ENCODE measurements at places on chromosomes 11 and 22. TPM values are rescaled to one million over a fixed set of nuclear protein-coding genes. Genes with fewer than 3 reads are reported as not detected.

- no peak for DNase-seq
Measured at GRCh38 chr11:19164230-19164855, 37.4 kb downstream of the CSRP3 start.

GRCh38 chr11:70471254-70471653 lies 72.9 kb downstream of the CTTN start:
- no peak for DNase-seq

DNA sequence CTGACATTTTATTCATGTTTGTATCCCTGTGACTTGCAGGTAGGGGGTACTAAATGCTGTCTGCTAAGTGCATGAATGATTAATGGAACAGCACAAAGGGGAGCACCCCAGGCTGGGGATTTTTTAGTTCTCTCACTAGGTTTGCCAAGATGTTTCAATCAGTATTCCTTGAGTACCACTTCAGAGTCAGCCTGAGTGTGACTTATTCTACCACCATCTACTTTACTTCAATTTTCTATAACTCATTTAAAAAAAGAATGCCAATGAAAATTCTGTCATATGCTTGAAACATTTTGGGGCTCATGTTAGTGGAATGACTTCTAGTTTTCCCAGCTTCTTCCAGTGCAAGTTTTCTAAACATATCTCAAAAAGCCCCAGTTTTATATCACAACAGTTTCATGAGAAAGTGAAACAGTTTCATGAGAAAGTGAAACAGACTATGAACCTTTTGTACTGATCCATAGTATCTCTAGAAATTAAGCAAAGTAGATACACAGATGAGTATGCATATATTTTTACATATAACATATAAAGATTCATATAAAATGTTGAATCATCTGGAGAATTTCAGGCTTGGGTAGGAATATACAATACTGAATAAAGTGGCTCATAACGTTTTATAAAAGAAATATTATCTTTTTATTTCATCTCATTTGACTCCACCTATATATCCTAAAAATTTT lies 252.4 kb downstream of the GRM5 start:
- DNase-seq, result no peak

DNA sequence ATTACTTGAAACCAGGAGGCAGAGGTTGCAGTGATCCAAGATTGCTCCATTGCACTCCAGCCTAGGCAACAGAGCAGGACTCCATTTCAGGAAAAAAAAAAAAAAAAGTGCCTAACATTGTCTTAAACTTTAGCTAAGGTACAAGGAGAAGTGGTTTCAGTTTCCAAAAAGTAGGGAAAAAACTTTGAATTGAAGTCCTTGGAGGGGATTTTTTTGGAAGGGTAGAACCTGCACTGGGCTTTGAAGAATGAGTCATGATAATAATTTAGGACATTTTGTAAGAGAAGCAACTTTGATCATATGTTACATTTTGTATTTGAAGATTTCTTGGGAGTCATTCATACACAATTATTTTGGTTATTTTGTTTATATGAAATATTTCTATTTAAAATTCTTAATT lies 31.8 kb upstream of the HIPK3 start:
- no peak for DNase-seq

GRCh38 chr11:1230456-1231395 lies 7.9 kb downstream of the MUC5B start:
- DNase-seq, result no peak

GRCh38 chr22:28810821-28811491 lies 10.6 kb upstream of the XBP1 start:
- DNase-seq, result peak; percentile 59

DNA sequence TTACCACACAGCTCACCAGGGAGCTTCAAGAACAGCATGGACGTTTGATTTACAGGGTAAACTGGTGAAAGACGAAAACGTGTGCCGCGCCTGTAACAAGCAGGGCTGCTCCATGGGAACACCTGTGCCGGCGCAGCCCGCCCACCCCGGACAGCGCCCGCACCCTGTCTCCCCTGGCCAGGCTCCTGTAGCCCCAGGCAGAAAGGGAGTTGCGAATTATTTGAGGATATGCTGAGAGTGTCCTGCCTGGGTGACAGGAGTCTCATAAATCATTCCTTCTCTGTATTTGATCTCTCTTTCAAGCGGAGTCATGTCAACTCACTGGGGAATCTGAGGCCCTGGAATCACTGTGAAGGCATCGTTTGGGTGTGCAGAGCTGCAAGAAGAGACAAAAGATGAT lies 804.3 kb downstream of the OPCML start:
- DNase-seq, result no peak

DNA sequence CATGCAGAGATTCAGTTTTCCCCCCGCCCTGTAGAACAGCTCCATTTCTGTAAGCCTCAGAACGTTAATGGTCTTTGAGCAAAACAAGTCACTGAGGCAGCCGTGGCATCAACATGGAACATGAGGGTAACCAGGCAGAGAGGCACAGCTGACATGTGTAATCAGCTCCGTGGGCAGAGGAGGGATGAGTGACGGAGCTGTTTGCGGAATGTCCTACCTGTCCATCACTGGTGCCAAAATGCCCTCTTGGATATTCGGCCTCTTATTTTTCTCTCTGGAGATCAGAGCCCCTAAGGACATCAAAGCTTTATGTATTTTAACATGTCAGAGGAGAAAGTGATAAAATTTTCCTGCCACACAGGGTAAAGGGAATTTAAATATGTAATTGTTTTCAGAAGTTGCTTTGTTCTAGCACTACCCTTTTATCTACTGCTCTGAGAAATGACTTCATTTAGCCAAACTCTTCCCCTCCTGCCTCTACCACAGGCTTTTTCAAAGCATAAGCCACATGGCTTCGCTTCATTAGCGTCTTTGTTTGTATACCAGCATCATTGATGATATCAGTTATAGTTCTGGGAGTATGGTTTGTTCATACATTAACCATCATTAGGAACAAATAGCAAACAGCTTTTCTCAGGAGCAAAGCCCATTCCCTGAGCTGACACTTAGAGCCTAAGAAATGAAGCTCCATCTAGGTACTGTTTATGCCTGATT lies 32.9 kb downstream of the C11orf71 start:
- DNase-seq, result no peak

DNA sequence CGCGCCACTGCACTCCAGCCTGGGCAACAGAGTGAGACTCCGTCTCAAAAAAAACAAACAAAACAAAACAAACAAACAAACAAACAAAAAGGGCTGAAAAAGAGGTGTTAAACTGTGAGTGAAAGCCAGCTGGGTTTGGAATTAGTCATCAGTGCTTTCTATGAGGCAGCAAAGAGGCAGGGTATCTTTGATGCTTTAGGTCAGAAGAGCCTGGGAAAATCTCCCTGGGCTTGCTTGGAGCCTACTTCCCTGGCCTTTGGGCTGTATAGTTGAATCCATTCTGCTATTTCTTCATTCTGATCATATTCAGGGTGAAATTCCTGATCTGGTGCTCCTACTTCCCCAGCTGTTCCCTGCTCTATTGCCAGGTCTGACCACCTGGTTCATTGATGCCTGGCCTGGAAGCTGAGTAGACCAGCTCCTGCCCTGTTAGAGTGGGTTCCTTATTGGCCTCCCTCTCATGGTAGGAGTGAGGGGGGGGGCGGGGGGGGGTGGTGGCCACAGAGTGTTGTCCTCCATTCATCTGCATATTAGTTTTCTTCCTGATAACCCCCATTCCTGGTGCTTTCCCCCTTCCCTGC lies 65.6 kb downstream of the INSC start:
- no peak for DNase-seq

- no peak for DNase-seq
Measured at GRCh38 chr11:126415128-126415527, 59.6 kb downstream of the ST3GAL4 start.

GRCh38 chr11:114079511-114080065 lies 20.1 kb downstream of the ZBTB16 start:
- no peak for DNase-seq

RIMBP3B gene
- total RNA-seq, result under 0.01 TPM

DMC1 gene
- 2.2 TPM for total RNA-seq

NXPE2 gene
- not detected for total RNA-seq

ISX gene
- not detected for total RNA-seq
